Activated CD4-positive, alpha-beta T cell treated with anti-CD3 and anti-CD28 coated beads, Interleukin-2, amount 50 U/mL, for 48 hours (primary cell): ENCODE measurements at places on chromosomes 16 and 17.

- no peak for DNase-seq
Measured at GRCh38 chr16:52743707-52744106, 196.8 kb upstream of the TOX3 start.

- DNase-seq: no peak
Measured at GRCh38 chr16:77271532-77272426, 72.6 kb downstream of the SYCE1L start.

DNA sequence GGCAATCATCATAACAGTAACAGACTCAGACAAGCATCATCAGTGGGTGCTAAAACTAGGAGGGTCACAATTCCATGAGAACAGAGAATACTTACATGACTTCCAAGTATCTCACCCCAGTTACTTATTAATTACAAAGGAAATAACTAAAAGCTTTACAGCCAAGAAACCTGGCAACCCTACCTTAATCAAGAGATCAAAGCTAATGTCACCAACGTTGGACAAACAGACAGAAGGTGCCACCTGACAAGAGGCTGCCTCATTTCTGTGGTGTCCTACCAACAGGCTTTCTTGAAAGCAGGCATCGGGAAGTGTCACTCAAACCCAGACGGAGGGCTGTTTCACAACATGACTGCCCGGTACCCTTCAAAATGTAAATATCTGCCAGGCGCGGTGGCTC lies 84.6 kb downstream of the RMI2 start:
- no peak for DNase-seq

DNA sequence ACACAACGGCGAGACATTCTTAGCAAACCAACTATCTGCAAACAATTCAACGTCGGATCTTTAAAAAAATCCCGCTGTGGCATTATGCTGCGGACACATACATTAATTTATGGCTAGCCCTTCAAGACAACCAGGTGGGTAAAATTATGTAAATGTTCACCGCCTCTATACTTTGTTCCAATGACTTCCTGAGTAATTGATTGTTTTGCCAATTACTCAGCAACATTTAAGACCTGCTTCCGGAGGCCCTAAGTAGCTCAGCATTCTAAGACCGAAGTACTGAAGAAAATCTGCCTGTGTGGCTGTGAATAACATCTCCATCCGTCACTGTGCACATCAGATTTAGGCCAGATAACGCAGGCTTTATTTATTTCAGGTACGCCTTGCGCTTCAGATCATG lies 23.3 kb downstream of the QPRT start:
- DNase-seq: no peak

DNA sequence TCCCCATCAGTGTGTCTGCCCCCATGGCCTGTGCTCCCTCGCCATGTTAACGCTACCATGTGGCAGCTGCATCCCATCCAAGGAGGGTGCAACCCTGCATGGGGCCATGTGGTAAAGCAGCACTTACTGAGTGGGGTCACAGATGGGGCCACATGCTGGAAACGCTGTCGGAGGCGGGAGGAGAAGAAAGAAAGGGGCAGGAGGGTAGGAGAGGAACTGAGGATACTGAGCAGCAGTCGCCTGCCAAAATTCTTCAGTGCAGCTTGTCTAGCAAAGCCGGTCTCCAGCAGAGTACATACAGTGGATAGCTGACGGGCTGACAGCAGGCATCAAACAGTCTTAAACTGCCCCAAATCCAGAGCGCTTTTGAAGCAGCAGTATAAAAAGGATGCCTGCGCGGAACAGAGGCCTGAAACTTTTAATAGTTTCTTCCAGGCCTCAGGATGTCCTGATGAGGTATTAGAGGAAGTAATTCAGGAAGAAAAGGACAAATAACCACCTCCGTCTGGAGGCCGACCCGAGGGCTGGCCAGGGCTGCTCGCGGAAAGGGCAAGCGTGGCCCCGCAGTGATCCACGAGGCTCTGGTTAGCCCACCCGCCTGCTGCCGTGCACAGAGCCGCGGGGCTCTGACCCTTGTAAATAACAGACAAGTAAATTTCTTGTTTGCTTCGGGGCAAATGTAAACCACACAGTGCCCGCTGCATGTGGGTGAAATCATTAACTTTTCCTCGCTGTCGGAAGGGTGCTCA lies 149.0 kb downstream of the CCDC182 start:
- no peak for DNase-seq

DNA sequence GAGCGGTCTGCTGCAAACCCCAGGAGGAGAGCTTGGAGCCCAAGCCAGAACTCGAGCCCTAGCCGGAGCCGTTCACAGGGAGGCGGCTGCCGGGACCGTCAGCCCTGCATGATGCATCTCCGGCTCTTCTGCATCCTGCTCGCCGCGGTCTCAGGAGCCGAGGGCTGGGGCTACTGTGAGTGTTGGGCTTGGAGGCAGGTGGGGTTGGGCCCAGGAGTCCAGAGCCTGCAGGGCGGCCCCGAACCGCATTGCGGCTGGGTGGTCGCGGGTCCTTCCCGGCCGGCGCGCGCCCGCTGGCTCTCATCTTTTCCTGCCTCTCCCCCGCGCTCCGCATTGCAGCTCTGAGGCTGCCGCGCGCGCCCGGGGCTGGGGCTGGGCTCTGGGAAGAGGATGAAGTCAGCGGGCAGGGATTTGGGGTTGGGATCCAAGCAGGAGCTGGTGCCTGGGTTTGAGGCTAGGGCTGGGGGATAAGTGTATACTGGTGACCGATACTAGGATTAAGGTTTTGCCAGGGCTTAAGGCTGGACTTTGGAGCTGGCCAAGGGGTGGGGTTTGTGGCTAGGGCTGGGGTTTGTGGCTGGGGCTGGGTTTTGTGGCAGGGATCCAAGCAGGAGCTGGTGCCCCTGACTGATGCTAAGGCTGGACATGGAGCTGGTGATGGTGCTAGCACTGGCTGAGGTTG lies 532 bp downstream of the CNTNAP1 start:
- DNase-seq: peak; percentile 41

GRCh38 chr17:62696256-62696655 lies 68.8 kb downstream of the MRC2 start:
- no peak for DNase-seq

DNA sequence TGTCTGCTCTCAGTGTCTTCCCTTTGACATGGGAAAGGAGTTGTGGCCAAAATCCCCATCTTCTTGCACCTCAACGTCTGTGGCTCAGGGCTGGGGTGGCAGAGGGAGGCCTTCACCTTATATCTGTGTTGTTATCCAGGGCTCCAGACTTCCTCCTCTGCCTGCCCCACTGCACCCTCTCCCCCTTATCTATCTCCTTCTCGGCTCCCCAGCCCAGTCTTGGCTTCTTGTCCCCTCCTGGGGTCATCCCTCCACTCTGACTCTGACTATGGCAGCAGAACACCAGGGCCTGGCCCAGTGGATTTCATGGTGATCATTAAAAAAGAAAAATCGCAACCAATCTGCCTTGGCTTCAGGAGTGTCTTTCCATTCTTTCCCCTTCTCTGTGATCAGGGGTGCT lies 918 bp upstream of the MRM1 start:
- DNase-seq: no peak

GRCh38 chr16:11207646-11208045 lies 48.4 kb downstream of the SOCS1 start:
- DNase-seq: no peak

- DNase-seq: no peak
Measured at GRCh38 chr16:78574571-78574970, 475.1 kb downstream of the WWOX start.

DNA sequence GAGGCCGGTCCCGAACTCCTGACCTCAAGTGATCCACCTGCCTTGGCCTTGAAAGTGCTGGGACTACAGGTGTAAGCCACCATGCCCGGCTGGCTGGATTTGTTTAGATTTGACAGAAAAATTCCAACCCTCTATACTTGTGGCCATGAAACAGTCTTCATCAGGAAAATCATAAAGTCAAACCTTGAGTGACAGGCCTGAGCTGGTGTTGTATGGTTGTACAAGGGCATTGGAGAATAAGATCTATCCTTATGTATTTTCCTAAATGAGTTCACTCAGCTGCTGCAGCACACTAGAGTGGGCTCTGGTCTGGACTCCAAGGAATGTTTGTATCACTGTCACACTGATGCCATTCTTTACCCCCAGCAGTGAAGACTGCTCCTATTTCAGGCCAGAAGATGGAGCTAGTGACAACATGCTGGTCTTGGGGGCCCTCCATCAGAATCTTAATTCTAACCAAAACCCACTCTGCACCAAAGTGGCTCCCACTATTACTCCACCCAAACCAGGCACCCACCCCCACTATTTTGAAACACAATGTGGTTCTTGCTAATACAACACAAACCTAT lies 27.4 kb downstream of the SNX11 start:
- no peak for DNase-seq

DNA sequence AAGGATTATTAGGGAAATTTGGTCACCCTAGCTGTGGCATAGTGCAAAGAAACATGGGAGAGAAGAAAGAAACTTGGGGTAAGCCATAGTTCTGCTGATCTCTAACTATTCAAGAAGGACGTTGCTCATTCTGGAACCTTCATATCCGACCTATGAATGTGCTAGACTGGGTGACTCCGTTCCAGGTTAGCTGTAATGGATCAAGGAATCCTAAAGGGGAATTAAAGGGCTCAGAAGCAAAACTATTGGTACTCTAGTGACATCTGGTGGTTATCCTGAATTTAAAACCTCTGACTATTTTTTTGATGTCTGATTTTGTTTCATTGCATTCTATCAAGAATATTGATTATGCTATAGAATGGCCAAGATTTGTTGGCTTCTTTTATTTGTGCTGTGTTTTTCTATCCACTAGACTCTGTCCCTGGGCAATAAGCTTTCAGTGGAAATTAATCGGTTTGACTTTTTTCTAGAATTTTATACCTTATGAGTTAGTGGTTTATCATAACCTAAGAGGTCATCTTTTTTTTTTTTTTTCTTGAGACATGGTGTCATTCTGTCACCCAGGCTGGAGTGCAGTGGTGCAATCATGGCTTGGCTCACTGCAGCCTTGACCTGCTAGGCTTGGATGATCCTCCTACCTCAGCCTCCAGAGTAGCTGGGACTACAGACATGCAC lies 19.5 kb downstream of the PCTP start:
- no peak for DNase-seq

- DNase-seq: no peak
Measured at GRCh38 chr16:75017670-75018525, 19.1 kb downstream of the ZNRF1 start.

GRCh38 chr16:17470908-17471718 lies at the start of gene XYLT1:
Gene XYLT1, minus strand, starts transcription at chr16:17470960. Its CDS starts 164 bp downstream, at chr16:17470796.
- DNase-seq: peak; percentile 60

- DNase-seq: no peak
Measured at GRCh38 chr16:53121661-53122060, 66.9 kb downstream of the CHD9 start.

DNA sequence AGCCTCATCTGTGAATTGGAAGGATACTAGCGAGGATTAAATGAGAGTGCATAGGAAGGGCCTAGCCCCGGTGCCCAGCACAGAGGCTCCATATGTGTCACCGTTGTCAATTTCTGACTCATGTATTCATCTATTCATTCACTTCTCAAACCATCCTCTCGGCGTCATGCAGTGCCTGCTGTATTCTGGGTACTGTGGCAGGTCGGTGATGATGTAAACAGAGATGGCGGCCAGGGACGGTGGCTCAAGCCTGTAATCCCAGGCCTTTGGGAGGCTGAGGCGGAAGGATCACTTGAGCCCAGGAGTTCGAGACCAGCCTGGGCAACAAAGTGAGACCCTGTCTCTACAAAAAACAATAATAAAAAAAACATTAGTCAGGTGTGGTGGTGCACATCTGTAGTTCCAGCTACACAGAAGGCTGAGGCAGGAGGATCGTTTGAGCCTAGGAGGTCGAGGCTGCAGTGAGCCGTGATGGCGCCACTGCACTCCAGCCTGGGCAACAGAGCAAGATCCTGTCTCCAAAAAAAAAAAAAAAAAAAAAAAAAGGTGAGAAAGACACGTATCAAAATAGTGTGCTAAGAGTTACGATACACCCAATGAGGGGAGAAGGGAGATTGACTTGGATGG lies 4.3 kb upstream of the PPP1R1B start:
- peak; percentile 73 for DNase-seq

- DNase-seq: no peak
Measured at GRCh38 chr16:85461022-85461813, 151.9 kb upstream of the GSE1 start.
